ENCODE measurements at places on chromosomes 2 and 18.
A peak's percentile ranks its signal among the peaks of the same experiment; 100 is the strongest.

- DNase-seq, result no peak
Measured at GRCh38 chr2:234615643-234616356, 118.9 kb upstream of the ARL4C start.

GRCh38 chr18:7048081-7048480 is 69.5 kb downstream of the LAMA1 start:
- no peak for DNase-seq

DNA sequence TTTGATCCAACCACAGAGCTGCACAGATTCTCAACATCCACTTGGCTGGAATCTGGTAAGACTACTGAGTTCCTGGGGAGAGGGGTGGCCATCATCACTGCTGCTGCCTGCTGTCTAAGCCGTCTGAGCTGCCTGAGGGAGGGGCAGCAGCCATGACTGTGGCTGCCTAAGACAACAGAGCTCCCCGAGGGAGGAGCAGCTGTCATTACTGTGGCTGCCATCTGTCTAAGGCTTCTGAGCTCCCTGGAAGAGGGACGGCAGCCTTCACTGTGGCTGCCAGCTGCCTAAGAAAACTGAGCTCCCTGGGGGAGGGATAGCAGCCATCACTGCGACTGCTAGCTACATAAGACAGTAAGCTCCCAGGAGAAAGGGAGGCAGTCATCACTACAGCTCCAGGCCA is 584.4 kb downstream of the NR4A2 start:
- no peak for DNase-seq

DNA sequence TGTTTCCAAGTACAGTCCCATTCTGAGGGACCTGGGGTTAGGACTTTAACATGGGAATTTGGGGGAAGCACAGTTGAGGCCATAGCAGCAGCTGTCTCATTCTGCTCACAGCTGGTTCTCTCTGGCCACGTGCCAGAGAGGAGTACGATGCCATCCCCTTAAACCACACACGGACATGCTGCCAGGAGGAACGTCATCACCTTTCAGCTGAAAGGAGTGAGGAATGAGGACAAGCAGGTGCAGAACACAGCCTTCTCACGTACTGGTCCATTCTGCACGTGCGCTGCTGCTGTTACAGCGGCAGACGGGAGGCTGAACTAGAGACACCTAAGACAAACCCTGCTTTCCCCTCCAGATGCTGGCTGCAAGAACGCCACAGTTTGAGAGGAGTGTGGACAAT is 33.5 kb downstream of the ODC1 start:
- no peak for DNase-seq

GRCh38 chr2:86518481-86518880 is 44.8 kb downstream of the CHMP3 start:
- DNase-seq, result no peak

GRCh38 chr2:74334931-74335333 is 8.3 kb downstream of the SLC4A5 start:
- peak; percentile 29 for DNase-seq

GRCh38 chr2:139045524-139045923 is 265.3 kb upstream of the NXPH2 start:
- DNase-seq, result no peak

- DNase-seq, result no peak
Measured at GRCh38 chr2:55581874-55582547, 35.4 kb downstream of the PPP4R3B start.

DNA sequence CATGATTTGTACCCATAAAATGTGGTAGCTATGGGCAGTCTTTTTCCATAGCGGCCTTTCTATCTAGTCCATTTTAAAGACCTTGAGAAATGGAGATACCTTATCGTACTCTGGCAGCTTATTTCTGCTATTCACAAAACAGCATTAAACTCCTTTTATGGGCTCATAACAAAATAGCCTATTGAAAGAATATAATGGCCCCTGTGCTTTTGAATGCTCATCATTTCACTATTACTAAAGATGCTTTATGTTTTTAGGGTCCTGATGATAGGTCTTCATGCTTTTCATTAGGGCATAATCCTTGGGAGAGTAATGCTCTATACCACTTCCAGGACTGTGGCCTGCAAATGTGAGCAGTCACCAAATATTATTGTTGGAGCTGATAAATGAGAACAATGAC is 7.3 kb upstream of the TMEM178A start:
- no peak for DNase-seq

DNA sequence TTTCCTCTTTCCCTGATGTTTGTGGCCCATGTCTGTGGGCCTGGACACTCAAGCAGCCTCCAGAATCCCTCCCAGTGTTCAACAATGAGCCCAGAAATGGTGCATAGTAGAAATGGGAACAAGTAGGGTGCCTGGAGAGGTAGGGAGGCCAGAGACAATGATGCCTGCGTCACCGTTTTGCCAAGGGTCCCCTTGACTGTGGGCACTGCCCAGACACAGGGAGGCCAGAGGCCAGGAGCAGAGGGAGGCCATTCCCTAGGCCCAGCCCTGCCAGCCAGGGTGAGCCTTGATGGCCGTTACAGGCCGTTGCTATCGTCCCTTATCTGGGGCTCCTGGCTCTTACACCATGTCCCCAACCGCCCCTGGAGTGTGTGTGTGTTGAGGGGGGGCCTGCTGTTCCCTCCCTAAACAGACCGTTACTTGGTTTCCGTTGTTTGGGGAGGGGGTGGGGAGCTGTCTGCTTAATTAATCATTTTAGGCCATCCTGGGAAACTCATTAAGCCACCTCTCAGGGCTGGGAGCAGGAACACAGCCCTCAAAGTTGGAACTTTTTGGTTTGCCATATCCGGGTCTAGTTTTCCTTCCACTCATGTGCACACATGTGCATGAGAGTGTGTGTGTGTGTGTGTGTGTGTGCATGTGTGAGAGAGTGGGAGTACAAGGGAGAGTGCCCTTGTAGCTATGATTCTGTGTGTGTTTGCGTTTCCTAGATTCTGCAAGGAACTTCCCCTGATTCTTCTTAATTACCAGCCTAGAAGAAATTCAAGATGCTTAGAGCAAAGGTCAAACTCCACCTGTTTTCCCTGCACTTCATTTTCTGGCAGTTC is 135.2 kb upstream of the HAAO start:
- no peak for DNase-seq

DNA sequence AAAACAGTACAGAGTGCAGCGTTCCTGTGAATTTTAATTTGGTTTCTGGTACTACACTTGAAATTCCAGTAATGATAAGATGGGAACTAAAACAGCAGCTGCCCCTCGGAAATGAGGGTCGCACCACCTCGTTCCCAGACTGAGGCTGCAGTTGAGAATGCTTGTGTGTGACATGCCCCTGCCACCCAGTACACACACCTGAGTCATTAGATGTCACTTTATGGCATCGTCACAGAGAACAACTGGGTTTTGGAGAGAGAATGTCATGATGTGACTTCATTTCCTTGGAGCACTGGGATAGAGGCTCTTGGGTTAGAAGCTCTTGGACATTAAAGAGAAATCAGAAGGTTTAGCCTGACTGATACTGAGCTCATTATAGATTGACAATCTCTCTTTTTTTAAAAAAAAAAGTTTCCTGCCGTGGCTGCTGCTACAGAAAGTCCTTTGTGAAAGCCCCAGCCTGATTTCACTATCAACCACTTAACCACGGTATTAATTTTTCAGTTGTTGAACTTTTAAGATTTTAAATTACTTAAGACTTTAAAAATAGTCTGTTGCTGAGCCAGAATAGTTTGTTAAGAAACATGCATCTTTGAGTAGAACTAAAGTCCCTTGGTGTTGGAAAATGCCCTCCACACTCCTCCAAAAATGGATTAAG is 24.5 kb downstream of the BCL2L11 start:
- DNase-seq, result no peak

- DNase-seq, result no peak
Measured at GRCh38 chr2:19026261-19026660, 332.2 kb downstream of the OSR1 start.

Data from GM12891 (cell line).